Stimulated activated CD4-positive, alpha-beta T cell treated with anti-CD3 and anti-CD28 coated beads, Interleukin-1b, Interleukin-23, amount 100 ng/mL, for 24 hours (primary cell): ENCODE measurements at places on chromosomes 12 and 14.

DNA sequence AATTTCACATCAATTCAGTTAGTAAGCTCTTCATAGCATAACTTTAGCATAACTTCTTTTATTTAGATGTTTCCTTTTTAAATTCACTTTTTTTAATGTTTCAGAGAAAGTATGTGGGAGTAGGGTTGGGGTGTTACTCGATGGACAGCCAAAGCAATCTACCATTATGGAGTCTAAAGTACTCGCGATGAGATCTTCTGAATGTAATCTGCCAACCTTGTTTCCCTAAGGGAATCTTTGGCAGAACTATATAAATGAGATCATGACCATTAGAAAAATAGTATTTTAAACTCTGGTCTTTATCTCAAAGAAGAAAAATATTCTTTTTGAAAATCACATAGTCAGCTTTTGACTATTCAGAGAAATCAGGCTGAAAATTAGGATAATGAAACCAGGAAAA is 103.9 kb downstream of the BBS10 start:
- DNase-seq, result no peak

DNA sequence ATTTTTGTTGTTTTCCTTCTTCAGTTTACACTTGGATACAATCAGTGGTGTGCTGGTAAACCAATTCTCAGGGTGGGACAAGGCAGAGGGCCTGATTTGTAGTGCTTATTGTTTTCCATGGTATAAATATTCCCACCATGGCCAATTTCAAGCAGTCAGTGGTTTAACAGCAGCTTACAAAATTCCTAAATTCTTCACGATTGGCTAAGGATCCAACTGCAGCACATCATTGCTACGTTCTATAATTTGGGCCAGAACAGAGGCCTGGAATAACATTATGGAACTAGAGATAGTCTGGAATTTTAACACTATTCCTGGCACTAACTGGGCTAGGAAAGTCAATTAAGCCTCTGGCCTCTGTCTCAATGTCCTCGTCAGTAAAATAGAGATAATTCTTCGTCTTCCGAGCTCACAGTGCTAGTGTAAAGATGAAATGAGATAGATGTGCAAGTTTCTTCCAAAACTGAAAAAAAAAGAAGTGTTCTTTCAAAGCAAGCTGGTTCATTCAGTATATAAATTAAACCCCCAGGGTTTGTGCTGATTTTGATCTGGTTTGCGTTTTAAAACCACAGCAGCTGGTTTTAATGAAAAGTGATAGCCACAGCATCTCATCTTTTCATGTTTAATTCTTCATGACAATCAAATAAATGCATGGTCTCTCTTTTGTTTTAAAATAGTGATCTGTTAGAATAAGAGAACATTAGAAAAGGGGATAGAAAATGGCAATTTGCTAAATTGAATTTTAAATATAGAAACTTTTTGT is 104.1 kb downstream of the EPS8 start:
- no peak for DNase-seq

- DNase-seq, result no peak
These were observed 4.6 kb upstream of the LDHB start for GRCh38 chr12:21662122-21662792.

- no peak for DNase-seq
These were observed 40.6 kb downstream of the WSCD2 start for GRCh38 chr12:108169708-108170107.

GRCh38 chr12:129719416-129719815 is 184.4 kb downstream of the TMEM132D start:
- no peak for DNase-seq

DNA sequence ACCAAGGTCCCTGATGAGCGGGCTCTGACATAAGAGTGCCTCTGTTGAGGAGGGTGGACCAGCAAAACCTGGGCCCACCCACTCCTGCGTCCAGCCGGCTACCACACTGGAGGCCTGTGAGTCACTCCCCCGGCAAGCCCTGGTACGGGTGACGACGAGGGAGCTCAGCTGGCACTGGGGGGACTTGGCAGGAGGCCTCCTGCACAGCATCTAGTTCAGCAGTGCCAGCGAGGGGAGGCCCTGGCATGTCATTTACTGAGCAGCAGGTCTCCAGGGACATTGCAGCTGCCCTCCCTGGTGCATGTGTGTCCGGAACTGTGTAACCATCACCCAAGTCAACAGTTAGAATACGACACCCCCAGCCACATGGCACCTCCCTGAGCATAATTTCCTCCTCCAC is 24.4 kb downstream of the CD9 start:
- no peak for DNase-seq

DNA sequence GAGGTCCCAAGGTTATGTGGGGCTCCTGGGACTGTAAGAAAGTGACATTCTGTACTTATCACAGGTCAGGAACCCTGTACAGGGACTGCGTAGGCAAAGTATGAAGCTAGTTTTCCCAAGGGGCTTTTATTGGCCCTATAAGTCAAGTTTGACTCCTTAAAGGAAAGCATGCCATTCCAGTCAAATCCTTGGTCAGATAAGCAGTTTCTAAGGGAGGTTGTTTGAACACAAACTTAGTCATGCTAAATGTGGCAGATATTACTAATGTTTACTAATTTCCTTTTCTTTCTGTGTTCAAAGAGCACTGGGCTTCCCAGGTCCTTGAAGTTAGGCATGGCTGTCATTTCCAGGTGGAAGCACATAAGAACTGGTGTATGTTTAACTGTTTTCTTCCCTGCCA is 472.4 kb downstream of the ATP23 start:
- no peak for DNase-seq

DNA sequence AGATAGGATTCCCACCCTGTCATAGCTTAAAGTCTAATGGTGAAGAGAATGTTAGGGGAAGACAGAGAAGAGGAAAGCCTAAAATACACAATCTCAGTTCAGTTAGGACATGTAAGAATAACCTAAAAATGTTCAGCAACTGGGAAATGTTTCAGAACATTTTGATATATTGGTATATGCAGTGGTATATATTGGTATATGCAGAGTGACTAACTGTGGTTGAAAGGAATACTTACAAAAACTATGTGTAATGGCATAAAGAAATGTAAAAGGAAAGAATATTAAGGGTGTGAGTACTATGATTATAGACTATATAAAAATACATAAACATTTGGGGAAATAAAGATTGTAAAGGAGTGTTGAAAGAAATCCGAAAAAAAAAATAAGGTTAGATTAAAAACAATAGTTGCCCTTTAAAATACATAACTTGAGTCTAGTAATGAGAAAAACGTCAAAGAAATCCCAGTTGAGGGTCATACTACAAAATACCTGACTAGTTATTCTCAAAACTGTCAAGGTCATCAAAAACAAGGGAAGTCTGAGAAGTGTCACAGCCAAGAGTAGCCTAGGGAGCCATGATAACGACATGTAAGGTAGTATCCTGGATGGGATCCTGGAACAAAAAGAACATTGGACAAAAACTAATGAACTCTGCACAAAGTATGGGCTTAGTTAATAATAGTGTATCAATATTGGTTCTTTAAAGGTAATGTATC is 25.6 kb downstream of the ZDHHC17 start:
- DNase-seq, result no peak

GRCh38 chr12:91958816-91959215 is 186.8 kb downstream of the BTG1 start:
- DNase-seq, result no peak
